Stimulated activated CD8-positive, alpha-beta memory T cell treated with anti-CD3 and anti-CD28 coated beads, Interleukin-7, amount 100 ng/mL, for 24 hours (primary cell): ENCODE measurements at places on chromosomes 6 and 20.

GRCh38 chr6:90175627-90176538 lies 120.8 kb downstream of the BACH2 start:
- peak; percentile 30 for DNase-seq

- no peak for DNase-seq
These were observed 495.9 kb upstream of the ARID1B start for GRCh38 chr6:156281266-156281665.

GRCh38 chr6:136628996-136629395 lies 78.8 kb upstream of the MAP7 start:
- no peak for DNase-seq

DNA sequence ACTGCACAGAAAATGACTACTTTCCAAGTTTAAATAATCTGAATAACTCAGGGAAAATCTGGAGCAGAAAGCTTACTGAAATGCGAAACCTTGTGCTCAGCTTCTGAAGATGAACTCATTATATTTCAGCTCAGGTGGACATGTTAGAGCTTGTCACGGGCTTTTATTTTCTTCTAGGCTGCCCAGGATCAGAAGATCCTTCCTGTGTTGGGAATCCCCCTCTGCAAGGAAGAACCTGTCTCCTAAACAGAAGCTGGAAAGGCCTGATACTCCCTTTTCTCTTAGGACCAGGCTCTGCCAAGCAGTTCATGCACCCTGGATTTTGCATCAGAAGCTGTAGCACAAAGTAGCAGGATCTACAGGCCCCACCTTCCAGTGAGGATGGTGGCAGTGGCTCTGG lies 5.1 kb upstream of the SLC2A12 start:
- no peak for DNase-seq

DNA sequence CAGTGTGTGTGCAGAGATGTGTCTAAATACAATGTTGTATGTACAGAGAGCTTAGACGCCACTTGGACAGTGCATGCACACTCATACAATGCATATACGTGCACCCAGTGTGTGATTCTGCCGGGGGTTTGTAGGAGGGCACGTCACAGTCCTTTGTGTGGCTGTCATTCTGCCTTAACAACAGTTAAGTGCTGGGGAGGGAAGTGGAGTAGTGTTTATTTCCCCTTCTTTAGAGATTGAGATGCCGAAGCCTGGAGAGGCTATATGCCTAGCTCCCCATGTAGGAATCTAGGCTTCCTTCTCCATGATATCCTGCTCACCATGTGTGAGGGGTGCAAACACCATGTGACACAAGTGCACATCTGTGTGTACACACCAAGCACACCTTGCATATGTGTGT lies 38.2 kb downstream of the MDFI start:
- no peak for DNase-seq
